ENCODE measurements at places on chromosomes 1 and 21. TPM values are rescaled to one million over a fixed set of nuclear protein-coding genes. Genes with fewer than 3 reads are reported as not detected.

TSPEAR gene
- 2.9 TPM for total RNA-seq

TMEM269 gene
- 0.73 TPM for total RNA-seq

AZIN2 gene
- 0.89 TPM for total RNA-seq

TAL1 gene
- 0.63 TPM for total RNA-seq

TLCD4 gene
- 3.5 TPM for total RNA-seq

FCRL5 gene
- 0.70 TPM for total RNA-seq

DNM3 gene
- 1.9 TPM for total RNA-seq

DR1 gene
- 57.1 TPM for total RNA-seq

ETNK2 gene
- total RNA-seq = 18.3 TPM

NHLH1 gene
- 0.70 TPM for total RNA-seq

DIO1 gene
- total RNA-seq = not detected

ILDR2 gene
- total RNA-seq = 1.6 TPM

PPIAL4G gene
- total RNA-seq = not detected

LCE1D gene
- total RNA-seq = not detected

PEAR1 gene
- 0.89 TPM for total RNA-seq

KIF17 gene
- total RNA-seq = 14.3 TPM

LCE1B gene
- not detected for total RNA-seq

C4BPA gene
- 0.39 TPM for total RNA-seq

RXRG gene
- total RNA-seq = not detected

PIK3C2B gene
- total RNA-seq = 27.7 TPM
